HCT116 (cell line): ENCODE measurements at places on chromosomes 2 and 18. TPM values are rescaled to one million over a fixed set of nuclear protein-coding genes. Genes with fewer than 3 reads are reported as not detected.

DNA sequence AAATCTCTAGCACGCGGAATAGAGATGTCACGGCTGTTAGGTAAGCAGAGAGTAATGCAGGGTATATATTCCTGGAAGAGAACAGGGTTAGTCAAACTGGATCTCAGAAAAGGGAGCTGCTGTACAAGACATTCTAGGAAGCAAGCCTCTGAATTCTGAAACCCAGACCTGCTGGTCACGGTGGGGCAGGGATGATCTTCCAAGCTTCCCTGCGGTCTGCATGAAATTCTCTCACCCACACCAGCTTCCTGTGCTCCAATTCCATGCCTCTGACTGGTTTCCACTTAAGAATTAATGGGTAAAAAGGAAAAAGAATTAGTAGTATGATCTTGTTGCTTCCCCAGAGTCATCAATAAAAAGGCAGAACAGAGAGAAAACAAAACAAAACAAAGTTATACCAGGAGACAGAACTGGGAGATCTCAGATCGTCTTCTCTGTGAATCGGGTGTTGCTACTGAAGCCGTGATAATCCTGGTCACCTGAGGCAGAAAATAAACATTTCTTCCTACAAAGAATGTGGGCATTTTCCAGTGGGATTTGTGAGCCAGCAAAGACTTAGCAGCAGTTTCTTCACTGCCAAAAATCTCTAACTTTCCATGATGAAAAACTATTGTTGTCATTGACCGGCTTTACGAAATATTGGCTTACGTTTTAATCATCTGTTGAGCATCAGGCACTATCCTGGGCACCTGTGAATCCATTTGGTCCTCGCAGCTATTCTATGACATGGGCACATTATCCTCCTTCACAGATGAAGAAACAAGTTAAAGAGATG lies 5.3 kb upstream of the CYP27C1 start:
- no peak overlapping the region for H3K4me3 ChIP-seq
- H3K27ac ChIP-seq, result no peak overlapping the region
- no peak for DNase-seq
- H3K36me3 ChIP-seq, result no peaks in the 10 kb centered on the region

Gene MDH1B
- total RNA-seq, result 3.7 TPM

DNA sequence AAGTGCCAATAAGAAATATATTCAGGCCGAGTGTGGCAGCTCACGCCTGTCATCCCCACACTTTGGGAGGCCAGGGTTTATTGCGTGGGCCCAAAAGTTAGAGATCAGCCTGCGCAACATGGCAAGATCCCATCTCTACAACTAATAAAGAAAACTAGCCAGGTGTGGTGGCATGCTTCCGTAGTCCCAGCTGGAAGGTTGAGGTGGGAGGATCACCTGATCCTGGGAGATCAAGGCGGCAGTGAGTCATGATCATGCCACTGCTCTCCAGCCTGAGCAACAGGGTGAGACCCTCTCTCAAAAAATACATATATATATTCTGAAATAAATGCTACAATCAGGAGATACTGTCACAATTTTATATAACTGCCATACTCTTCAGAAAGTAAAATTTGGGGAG lies 1604.8 kb upstream of the NXPH2 start:
- no peaks in the 10 kb centered on the region for H3K27me3 ChIP-seq
- no peak for DNase-seq
- no peak overlapping the region for H3K4me3 ChIP-seq
- no peaks in the 10 kb centered on the region for H3K4me1 ChIP-seq

Gene PAIP2B
- 5.9 TPM for total RNA-seq

Gene CNDP1
- total RNA-seq, result not detected
